ENCODE measurements at places on chromosomes 4 and X.

- no peak for DNase-seq
Observed at GRCh38 chrX:8730812-8731558, 952 bp downstream of the ANOS1 start.

- DNase-seq = no peak
Observed at GRCh38 chrX:6313356-6313755, 84.7 kb upstream of the NLGN4X start.

GRCh38 chr4:15868826-15869413 is 69.6 kb downstream of the FGFBP1 start:
- no peak for DNase-seq

DNA sequence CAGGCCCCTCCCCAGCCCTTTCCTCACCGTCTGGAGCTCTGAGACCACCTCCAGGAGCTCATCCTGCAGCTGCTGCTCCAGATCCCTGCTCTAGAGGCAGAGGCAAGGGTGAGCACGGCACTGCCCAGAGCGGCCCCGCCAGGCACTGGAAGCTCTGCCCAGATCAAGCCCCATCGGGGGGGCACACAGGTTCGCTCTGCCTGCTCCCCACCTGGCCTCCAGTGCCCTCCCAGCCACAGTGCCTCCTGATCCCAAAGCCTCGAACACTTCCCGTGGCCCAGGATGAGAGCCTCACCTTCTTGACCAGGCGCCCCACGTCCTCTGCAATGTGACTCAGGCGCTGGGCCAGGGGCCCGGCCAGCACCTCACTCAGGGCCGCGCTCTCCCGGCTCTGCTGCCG is 5.0 kb downstream of the ARHGAP4 start:
- no peak for DNase-seq

DNA sequence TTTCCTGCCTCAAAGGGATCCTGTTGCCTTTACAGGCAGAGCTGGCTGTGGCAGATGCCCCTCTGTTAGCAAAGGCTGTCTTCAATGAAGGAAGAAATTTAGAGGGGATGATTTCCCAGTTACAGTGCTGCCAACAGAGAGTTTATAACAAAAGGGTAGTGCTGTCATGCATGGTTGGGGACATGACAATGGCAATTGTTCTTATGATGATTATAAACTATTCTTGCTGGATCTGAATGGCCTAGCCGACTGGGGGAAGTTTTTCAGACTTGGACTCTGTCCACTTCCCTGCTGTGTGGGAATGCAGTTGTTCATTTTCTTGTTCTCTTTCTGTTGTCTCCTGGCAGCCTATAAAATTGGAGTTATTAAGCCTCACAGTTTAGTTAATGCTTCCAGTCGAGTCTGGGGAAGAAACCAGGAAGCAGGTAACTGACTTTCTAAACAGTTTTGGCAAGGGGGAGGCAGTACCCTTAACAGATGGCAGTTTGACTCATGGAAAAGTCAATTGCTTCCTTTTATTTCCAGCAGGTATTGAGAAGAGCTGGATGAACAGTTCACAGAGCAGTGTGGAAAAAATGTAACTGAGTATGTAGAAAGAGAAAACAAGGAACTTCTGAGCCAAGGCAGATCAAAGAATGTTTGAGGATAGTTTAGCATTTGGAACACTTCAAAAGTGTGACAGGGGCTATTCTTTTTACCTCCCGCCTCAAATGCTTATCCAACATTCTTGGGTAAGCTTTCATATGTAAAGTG is 582.6 kb downstream of the RAPGEF2 start:
- no peak for DNase-seq

- DNase-seq = no peak
Observed at GRCh38 chrX:19728915-19729314, 158.5 kb downstream of the SH3KBP1 start.

- DNase-seq = no peak
Observed at GRCh38 chr4:184237612-184238011, 19.9 kb upstream of the ENPP6 start.

DNA sequence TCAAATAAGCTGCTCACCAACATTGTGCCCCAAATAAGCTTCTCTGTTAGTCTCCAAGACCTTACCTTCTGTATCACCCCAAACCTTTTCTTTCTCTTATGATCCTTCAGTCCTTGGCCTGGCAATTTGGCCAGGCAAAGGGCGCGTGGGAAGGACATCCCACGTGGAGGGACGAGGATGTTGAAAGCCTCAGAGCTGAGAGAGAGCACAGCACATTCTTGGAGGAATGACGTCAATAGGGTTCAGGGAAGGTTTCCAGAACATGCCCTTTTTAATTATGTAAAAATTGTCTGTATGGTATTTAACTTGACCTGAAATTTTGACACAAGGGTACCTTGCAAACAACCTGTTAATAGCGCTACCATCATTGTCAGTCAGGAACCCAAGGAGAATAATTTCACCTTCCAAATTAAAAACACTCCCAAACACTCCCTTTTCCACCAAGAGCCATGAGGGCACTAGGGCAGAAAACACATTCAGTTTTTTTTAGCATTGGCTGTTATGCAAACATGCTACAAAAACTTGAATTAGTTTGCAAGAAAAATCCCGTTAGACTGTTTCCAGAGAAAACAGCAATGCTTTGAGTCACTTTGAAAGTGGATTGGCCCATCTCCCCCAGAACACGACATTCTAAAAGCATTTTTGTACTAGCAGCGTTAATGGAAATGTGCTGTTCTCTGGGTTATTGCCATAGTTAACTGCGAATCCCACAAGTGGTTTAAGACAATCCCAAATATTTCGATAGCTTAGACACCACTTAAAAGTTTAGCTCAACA is 183.2 kb upstream of the PUDP start:
- peak; percentile 84 for DNase-seq

DNA sequence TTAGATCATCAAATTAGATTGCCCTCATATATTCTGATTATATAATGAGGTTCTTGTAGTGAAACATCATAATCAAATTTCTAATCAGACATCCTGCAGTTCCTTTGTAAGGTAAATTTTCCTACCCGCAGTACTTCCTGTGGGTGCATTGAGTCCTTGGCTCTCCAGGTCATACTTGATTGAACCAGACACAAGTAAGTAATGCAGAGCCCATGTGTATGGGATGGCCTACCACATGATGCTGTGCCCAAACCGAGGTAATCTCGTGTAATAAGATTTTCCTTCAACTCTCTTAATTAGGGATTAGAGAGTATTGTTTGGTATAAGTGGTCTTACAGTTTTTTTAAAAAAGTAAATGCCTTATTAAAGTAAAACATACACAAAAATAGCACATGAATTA is 1841.8 kb downstream of the PCDH7 start:
- no peak for DNase-seq

GRCh38 chr4:37528166-37528885 is 157.8 kb downstream of the RELL1 start:
- DNase-seq = no peak

DNA sequence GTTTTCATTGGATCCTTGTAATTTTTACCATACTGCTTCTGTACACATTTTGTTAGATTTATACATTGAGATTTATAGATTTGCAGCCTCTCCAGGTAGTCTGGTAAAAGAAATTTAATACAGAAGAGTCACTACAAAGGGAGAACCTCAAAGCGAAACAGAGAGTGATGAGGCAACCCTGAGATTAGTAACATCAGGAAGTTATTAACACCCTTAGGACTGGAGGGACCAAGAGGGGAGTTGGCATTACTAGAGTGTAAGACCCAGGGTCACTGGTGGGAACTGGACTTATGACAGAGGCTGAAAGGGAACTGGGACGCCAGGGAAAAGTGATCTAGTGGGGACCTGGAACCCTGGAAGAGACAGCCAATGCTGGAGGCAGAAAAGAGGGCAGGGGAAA is 20.6 kb upstream of the MAML3 start:
- no peak for DNase-seq

GRCh38 chr4:71074452-71075299 is 81.2 kb downstream of the DCK start:
- no peak for DNase-seq
